ENCODE measurements at places on chromosomes 1 and 21.

GRCh38 chr1:67577646-67578045 is 107.4 kb upstream of the GADD45A start:
- no peak for DNase-seq

GRCh38 chr1:44283524-44284173 is 70.4 kb downstream of the DMAP1 start:
- no peak for DNase-seq

GRCh38 chr21:27772816-27773215 is 805.9 kb upstream of the ADAMTS5 start:
- no peak for DNase-seq

- DNase-seq: no peak
Observed at GRCh38 chr1:71498542-71498941, 417.7 kb upstream of the ZRANB2 start.

GRCh38 chr1:164658864-164659263 is 99.9 kb downstream of the PBX1 start:
- DNase-seq: no peak

GRCh38 chr1:168760241-168760640 is 31.2 kb upstream of the DPT start:
- no peak for DNase-seq

- DNase-seq: peak; percentile 65
Observed at GRCh38 chr1:102942324-102942723, 166.0 kb downstream of the COL11A1 start.

DNA sequence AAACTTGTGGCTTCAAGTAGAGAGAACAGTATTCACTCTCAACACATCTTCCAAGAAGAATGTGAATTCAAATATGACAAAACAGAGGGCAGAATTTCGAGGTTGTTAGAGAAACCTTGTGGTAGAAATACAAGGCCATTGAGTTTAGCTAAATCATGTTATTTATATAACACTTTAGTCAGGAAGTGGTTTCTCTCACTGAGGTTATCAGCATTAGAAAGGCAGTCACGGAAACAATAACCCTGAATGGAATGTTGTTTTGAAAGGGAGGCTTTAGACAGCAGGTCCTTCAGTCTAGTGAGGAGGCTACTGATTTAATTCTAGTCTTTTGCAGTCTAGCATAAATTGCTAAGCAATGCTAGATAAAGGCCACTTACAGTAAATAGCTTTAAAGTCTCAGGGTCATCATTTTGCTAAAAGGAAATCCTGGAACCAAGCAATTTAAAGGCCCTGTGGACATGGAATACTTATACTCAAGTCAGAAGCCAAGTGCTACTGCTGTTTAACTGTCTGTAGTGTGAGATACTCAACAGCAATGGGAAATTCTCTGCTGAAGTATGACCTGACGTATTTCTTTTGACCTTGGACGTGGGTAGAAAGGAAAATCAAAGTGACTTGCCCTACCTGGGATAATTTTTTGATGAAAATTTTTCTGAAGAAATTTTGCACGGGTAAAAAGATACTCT is 89.0 kb upstream of the CHODL start:
- DNase-seq: no peak

DNA sequence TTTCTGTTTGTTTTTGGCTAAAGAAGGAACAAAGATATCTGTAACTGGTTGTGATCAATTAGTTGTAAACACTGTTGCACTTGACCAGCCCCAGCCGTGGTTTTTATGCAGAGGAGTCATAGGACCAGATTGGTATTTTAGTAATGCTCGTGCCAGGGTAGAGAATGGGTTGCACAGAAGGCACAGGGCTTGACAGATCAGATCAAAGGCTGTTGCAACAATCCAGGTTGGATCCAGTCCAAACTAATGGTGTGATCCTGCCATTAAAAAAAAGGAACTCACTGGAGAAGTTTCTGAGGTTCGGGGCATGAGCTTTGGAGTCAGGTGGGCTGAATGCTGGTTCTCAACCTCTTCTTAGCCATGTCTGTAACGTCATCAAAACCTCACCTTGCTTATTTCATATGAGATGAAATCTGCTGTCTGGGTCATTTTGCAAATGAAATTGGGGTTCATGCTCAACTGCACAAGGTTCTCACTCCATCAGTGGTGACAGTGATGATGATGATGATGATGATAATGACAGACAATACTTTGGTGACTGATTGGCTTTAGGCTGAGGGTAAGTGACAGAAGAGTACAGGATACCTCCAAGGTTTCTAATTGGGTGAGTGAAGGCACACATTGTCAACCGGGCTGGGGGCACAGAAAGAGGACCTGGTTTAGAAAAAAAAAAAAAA is 43.1 kb downstream of the ZNF281 start:
- no peak for DNase-seq

DNA sequence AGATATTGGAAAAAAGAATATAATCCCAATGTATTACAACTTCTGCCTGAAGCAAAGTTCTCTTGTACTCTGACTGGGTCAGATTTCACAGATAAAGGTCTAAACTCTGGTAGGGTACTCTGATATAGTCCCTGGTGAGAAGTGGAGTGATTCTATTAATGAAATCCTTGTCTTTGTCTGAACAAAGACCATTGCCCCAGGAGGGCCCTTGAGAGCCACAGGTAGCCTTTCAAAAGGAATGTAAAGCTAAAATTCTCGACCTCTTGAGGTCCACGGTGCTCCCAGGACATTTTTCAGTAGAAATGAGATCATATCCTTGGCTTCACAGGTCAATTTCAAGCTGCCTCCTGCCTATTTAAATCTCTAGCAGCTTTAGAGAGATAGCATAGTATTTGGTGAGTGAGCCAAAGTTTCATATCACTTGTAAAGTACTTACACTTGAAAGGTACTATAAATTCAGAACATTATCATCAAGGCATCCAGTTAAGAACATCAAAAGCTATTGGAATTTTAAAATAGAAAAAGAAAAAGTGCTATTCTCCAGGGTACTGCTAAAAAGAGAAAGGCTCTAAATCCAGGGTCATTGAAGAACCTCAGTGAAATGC is 10.1 kb downstream of the TNNI3K start:
- DNase-seq: no peak

- no peak for DNase-seq
Observed at GRCh38 chr1:155326631-155327037, 5.9 kb downstream of the RUSC1 start.

- peak; percentile 69 for DNase-seq
Observed at GRCh38 chr1:94527447-94528031, 14.0 kb downstream of the F3 start.

DNA sequence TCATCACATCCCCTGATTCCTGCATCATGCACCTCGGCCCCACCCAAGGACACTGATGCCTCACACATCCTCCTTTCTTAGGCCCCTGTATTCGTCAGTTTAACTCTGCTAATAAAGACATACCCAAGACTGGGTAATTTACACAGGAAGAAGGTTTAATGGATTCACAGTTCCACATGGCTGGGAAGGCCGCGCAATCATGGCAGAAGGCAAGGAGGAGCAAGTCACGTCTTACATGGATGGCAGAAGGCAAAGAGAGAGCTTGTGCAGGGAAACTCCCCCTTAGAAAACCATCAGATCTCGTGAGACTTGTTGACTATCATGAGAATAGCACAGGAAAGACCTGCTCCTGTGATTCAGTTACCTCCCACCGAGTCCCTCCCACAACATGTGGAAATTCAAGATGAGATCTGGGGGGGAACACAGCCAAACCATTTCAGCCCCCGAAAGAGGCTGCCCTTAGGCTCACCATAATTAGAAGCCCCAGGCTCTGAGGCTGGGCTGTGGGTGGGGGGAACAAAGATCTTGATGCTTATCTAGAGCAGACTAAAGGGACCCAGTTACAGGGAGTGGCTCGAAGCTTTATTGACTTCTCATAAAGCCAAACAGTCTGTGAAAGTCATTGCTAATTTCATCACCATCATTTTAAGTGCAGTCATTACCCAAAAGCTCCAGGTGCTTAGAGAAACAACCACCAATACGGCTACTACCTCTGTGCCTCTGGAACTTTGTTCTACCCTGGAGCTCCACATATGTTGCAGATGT is 181.5 kb downstream of the MATN1 start:
- DNase-seq: no peak

DNA sequence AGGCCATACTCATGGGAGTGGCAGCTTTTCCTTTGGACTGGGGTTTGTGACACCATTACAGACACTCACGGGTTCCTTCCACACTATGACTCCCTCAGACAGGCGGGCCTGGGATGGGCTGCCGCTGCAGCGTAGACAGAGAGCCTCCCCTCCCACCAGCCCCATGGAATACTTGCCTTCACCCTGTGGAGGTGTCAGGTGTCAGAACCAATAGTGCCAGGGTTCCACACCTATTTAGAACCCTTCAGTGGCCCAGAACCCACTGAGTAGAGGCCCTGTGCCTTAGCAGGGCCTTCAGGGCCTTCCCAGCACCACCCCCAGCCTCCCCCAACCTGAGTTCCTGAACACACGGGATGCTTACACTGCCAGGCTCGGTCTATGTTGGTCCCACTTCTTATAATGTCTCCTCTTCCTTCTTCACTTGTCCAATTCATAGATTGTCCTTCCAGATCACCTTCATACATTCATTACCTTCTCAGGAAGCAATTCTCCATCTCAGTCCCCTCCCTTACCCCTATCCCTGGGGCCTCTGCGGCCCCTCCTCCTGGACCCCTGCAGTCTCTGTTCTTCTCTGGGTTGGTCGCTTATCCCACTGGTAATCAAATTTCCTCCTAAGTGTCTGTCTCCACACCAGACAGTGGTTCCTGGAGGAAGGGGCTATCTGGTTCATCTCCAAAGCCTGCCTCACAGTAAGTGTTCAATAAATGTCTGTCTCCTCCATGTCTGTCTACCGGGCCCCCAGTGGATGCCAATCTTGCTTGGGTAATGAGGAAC is 1.4 kb upstream of the RHBG start:
- DNase-seq: no peak

DNA sequence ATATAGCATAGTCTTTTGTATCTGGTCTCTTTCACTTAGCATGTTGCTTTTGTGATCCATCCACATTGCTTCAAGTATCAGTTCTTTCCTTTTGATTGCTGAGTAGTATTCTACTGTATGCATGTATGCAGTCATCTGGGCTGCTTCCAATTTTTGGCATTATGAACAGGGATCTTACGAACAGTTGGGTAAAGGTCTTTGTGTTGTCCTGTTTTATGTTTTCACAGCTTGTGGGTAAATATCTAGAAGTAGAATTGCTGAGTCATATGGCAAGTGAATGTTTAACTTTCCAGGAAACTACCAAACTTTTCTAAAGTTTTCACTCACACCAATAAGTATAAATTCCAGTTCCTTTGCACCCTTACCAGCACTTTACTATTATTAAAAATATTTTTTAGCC is 60.9 kb downstream of the LHX4 start:
- DNase-seq: no peak

GRCh38 chr1:145720556-145720877 is 1.2 kb downstream of the CD160 start:
- DNase-seq: peak; percentile 95

DNA sequence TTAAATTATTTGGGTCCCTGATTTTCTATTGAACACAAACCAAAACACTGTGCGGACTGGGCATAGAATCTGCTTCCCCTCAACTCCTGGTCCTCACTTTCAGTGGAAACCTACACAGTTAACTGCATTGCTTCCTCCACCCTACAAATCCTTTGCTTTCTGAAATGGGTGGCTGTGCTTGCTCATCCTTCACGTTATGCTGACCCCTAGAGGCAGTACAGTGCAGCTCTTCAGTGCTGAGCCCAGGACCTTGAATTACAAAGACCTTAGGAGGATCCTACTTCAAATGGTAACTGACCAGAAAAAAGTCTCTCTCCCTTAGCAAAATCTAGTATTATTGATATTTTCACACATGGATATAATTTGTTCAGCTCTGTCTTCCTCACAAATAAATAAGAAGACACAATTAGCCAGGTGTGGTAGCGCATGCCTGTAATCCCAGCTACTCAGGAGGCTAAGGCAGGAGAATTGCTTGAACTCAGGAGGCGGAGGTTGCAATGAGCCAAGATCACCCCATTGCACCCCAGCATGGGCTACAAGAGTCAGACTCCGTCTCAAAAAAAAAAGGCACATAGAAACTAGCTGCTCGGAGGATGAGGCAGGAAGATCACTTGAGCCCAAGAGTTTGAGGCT is 63.4 kb upstream of the L1TD1 start:
- DNase-seq: peak; percentile 58

DNA sequence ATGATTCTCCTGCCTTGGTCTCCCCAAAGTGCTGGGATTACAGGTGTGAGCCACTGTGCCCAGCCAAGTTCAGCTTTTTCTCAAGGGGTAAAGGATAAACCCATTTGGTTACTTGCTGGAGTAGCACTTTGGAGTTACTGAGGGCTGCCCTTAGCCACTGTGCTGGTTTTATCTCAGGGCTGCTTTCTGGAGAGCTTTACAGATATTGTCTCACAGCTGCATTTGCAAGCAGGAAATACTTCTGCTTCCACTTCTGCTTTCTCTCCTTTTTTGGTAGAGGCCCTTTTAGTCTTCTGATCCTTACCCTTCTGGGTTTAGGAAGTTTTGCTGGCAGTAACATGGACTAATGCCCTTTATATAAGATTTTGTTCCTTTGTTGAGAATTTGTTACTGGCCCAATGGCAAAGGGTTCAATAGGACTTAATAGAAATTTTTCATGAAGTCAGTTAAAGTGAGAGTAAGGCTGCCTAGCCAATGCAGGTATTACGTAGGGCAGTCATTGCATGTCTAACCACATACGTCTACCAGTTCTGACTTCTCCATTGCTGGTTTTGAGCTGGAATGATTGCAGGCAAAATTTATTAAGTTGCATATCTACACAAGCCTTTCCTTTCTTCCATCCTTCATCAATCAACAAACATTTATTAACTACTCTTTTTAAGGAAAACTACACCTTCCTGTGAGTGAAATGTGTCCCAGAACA is 24.4 kb downstream of the CAP1 start:
- DNase-seq: no peak

GRCh38 chr1:232965912-232966217 is 15.5 kb downstream of the NTPCR start:
- no peak for DNase-seq

DNA sequence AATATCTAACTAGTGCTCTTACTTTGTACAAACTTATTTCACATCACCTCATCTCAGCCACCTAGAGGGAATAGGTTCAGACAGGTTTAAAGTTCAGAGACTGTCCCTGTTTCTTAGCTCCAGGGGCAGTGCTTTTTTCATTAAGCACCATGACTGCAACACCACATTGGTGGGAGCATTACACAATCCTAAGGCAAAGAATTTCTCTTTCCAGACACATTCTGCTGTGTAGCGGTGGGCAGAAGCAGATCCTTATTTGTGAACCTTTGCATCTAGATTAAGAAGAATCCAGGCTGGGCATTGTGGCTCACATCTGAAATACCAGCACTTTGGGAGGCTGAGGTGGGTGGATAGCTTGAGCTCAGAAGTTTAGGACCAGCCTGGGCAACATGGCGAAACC is 16.1 kb downstream of the LCA5L start:
- no peak for DNase-seq

- no peak for DNase-seq
Observed at GRCh38 chr1:107357376-107357775, 216.5 kb downstream of the NTNG1 start.

GRCh38 chr1:15004396-15004795 is 149.2 kb upstream of the TMEM51 start:
- DNase-seq: no peak

- no peak for DNase-seq
Observed at GRCh38 chr1:21865943-21866706, 54.1 kb downstream of the LDLRAD2 start.

Data from EL (cell line).